ENCODE measurements at places on chromosomes 16 and 17.
A peak's percentile ranks its signal among the peaks of the same experiment; 100 is the strongest.

DNA sequence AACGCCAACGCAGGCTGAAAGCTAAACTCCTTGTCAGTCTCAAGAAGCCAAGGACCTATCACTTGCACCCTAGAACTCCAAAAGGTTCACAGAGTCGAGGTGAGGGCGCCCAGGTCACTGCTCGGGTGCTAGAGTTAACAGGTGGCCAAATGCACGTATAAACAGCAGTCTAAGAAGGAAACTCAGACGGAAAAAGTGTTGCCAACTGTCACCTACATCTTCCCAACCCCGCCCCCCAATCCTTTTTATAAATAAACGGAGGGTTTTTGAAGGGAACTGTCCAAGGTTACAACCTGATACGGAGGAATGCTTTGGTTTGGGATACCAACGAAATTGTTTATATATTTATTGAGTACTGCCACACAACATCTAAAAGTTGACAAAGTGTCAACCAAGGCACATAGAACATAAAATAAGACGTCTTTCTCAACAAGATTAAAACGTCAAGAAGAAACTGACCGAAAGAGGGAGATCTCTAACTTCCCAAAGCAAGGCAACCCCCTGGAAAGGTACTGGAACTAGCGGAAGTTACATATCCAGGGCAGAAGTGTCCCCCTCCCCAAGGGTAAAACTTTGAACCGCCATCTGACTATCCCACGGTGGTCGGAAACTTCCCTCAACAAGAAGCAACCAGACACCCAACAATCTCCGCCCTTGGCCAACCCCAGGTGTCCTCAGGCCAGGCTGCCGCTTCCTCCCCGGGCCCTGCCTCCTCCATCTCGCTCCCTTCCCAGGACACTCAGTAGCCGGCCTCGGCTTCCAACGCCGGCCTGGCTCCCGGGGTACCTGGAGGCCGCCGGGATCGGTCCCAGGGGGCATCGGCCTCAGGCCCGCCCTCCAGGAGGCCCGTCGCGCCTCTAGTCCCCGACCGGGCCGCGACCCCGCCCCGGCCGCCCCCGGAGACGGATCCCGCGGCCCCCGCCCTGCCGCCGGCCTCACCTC lies 982 bp downstream of the SPAG9 start:
- DNase-seq: peak; percentile 41

- no peak for DNase-seq
Measured at GRCh38 chr16:51150888-51151320, at the start of gene SALL1. TSS of gene SALL1 (minus strand) at chr16:51151270. CDS start at chr16:51151241, 29 bp downstream.

DNA sequence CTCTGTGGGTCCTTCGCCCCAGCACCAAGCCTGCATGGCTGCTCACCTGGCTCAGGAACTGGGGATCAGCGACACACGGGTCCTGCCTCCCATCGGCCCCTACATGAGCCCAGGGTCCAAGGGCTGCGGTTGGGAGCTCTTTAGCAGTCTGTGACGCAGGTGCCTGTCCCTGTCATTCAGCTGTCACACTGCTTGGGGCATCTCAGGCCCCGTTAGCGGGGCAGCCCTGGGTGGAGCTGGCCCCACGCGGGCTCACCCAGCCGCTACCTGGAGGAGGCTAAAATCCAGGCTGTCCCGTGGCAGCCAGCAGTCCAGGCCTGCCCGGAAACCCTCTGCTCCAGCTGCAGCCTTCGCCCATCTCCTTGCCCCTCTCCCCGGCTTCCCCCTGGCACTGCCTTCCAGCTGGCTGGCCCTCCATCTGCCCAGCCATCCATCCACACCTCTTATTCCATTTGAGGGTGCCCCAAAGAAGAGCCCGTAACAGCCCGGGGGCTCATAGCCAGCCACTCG lies 3.3 kb downstream of the GCGR start:
- no peak for DNase-seq

DNA sequence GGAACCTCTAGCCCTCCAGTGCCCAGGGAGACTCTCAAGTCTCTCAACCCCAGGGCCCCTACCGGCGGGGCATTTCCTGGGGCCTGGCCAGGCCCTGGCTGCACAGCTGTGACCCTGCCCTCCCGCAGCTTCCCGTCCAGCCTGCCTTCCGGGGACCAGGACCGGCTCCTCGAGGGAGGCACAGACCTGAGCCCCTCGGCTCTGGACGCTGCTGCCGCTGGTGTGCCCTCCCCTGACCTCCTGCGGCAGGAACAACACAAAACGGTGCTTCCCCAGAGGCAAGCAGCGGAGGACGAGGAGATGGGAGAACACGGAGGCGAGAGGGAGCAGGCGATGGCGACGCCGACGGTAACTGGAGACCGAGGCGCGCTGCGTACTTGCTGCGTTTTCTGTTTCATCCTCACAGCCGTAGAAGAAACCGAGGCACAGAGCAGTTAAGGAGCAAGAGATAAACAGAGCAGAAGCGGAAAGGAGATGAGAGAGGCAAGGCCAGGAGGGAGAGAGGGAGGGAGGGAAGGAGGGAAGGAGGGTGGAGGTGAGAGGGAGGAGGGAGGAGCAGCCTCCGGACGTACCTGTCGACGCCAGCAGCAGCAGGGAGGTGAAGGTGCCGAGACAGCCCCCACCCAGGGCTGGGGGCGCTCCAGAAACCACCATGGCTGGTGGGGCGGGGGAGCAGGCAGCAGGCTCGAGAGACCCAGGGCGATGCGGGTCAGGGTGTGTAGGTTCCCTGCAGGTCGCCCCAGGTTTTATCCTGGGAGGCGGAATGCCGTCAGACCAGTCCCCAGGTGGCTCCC lies at the start of gene PRSS22:
TSS of gene PRSS22 (minus strand) at position 720 of the 794 bp plus-strand sequence. CDS start at position 654, 66 bp downstream.
- DNase-seq: no peak
